Ammon's horn (tissue), 1 donor: ENCODE measurements at places on chromosomes 3 and 15.

- no peak for DNase-seq
Measured at GRCh38 chr3:133441867-133442270, 42.0 kb downstream of the BFSP2 start.

DNA sequence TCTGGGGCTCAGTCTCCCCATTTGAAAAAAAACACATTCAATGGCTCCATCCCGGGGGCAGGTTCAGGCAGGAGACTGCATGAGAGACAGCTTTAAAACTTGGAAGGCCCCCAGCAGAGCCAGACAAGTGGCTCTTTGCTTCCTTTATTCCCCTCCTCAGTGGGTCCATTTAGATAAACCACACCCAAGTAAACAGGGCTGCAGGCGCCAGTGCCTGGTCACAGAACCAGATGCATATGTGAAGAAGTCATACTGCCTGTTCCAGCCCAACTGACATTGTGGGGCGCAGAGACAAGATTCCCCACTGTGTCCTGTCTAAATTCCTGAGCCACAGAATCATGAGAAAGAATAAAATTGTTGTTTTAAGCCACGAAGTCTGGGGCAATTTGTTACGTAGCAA is 9.0 kb downstream of the FBN1 start:
- DNase-seq = peak; percentile 53

DNA sequence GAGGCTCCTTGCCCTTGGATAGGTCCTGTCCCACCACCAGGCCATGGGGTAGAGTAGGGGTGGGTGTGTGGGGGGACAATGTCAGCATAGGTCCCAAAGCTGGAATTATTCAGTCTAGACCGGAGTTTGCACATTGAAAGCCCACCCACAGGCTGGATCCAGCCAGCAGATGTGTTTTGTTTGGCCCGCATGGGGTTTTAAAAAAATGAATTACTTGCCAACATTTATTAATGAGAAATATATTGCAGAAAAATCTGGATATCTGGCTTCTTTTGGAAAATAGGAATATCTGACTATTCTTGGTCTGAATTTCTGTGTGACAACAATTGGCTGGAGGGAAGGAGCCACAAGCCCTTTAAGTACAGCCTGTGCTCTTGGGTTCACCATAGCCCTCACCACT is 17.3 kb upstream of the LRIG1 start:
- DNase-seq = no peak

- DNase-seq = no peak
Measured at GRCh38 chr15:65819563-65819960, 27.5 kb upstream of the DENND4A start.

DNA sequence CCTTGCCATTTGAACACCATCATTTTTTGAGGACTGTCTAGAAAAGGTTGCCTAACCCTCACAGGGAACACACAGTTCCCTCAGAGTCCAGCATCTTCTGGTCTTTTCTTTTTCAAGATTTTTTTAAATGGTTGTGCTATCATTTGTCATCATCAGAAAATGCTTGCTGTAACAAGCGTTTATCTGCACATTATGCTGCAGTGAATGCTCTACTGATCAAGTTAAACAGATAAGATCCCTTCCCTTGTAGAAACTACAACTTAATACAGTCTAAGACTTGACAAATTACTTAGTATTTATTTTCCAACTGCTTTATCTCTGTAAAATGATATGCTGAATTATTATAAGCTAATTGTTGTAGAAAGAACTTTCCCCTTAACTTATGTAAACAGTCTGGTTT is 11.9 kb upstream of the ALPK3 start:
- DNase-seq = no peak

DNA sequence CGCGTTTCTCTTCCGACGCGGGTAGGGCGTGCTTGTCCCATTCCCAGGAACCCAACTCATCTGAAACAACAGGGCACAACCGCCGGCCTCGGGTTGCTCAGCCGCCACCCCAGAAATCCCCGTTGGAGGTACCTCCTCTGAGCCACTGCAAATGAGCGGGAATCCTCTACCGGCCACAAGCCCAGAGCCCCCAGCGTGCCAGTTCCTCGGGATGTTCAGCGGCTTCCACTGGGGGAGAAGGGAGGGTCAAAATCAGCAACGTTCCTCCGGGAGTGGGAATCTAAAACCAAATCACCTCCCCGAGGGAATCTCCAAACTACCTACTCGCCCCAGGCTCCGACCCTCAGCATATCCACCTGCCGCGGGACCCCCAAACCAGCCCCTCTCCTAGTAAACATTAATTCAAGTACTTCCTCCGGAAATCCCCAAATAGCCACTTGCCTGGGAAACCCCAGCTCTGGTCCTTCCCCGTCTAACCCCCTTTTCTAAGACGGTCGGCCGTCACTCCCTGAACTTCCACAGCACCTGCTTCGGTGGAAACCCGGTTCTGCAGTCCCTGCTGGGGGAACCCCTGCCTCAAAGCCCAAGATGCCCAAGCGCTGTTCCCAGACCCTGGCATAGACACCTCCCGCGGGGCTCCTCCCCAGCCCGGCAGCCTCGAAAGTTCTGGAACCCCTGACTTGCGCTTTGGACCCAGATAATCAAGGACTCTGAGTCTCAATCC is 887 bp downstream of the OXTR start:
- no peak for DNase-seq

DNA sequence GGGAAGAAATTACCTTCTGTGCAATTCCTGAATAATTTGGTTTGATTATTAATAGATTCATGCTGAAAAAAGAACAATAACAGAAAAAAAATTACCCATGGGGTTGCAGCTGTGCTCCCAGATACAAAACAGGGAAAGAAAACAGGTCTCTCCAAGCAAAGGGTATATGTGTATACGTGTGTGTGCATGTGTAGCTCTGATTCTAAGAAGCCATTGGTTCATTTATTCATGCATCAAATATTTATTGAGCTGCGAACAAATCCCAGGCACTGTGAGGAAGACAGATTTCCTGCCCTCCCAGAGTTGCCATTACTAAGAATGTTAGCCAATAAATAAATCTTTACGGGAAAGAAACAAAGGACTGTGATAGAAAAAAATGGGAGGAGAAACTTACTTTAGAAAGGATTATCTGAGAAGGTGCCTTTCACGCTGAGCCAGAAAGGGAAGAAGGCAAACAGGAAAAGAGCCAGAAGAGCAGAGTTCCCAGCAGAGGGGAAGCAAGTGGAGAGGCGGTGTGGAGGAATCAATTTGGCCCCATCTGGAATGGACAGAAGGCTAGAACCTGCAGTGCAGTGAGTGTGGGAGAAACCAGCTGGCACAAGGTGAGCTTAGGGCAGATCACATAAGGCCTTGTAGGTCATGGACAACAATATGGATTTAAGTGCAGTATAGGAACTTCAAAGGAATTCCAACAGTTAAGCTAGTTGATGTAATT is 20.7 kb downstream of the CHL1 start:
- no peak for DNase-seq

DNA sequence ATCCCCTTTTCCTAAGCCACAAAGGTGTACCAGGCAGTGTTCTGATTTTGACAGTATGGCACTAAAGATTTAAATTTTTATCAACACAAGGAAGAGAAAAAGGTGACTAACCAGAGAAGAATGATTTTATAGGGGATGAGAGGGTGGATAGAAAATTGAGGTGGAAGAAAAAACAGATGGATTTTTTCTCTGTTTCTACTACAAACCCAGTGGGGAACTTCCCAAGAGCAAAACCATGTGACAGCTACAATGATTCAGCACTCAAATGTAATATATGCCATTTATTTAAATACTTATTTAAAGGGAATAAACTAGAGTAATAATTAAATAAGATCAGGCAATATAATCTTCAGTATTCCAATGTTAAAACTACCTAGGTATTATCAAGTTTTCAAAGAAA is 11.1 kb downstream of the DCUN1D1 start:
- DNase-seq = no peak

- DNase-seq = no peak
Measured at GRCh38 chr3:89340408-89340807, 233.0 kb downstream of the EPHA3 start.

DNA sequence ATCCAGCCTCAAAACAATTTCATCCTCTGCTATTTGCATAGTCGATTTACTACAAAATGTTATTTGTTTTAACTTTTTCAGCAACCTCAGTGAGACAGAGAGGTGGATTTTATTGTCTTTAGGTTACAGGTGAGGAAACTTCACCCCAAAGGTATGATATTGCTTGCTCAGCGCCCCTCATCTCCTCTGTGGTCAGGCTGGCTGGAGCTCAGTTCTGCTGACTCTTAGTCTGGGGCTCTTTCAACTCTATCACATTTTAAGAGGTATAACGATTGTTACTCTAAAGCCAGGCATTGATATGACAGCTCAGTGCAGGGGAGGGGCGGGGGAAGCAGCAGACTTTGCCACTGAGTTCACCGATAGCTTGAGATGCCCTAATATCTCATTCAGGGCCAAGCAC is 103.0 kb upstream of the DPH6 start:
- DNase-seq = no peak

DNA sequence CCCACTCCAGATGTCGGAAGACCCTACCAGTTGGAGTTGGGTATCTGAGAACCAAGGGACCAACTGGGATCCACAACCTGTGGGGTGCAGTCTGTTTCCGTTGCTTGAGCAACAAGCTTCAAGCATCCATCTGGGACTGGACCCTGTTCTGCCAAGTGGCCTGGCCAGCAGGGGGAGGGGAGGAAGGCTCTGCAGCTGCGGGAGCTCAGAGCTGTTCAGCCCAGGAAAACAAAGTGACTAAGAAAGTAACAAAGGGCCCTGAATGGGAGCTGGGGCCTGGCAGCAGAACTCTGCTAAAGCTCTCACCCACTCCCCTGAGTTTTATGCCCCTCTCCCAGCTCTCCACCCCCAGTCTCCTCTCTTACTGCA is 2.7 kb downstream of the TYRO3 start:
- peak; percentile 96 for DNase-seq

DNA sequence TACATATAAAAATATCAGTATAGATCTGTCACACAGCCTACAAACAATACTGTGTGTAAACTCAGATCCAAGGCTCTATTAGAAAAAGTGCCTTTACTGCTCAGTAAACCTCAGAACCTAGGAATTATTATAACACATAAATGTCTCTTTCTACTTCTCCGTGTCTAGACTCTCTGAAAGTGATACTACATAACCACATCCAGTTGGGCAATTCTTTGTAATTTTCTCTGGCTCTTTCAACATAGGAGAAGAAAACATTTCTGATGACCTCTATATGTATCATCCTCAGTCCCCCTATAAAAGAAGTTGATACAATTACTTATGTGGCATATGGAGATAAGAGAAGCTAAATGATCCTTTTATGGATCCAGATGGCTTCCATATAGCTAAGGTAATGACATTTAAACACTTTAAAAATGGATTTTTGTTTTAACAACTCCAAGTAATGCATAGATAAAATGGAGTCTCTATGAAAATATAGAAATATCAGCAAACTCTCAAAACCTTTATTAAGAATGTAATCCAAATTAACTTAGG is 104.5 kb downstream of the LSAMP start:
- no peak for DNase-seq

- no peak for DNase-seq
Measured at GRCh38 chr15:96273317-96274086, 57.0 kb upstream of the NR2F2 start.

GRCh38 chr3:131107637-131108433 is 81.2 kb downstream of the NEK11 start:
- no peak for DNase-seq

DNA sequence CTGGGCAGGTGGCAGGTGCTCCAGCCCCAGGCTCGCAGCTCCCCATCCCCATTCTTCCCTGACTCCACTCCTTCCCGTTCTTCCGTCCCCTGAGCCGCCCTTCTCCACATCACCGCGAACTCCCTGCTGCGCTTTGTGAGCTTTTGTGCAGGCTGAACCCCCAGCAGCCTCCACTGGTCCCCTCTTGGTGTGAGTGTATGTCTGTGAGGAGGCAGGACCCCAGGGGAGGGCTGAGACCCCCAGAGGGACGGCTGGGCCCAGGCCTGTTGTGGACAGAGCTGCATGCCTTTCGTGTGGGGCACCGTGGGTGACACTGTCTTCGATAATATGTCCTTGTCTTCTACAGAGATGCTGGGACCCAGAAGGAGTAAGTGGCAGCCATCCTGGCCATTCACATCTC is 7.3 kb upstream of the ITIH3 start:
- DNase-seq = no peak

GRCh38 chr3:171227359-171227758 is 200.8 kb upstream of the SLC2A2 start:
- no peak for DNase-seq

DNA sequence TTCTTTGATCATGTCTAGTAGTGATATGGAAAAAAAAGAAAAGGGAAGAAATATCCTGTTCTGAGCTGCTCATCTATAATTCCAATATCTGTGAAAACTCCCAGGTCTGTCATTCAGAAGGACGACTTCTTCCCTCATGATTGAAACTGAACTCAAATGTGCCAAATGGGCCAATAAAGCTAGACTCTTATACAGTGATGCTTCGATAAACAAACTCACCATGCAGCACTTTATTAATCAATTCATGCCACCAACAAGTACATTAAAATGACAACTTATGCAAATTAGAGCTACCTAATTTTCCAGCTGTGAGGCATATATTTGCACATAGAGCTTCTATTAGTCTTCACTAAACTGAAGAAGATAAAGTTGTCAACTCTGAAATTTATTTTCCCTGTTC is 15.6 kb upstream of the MYH15 start:
- no peak for DNase-seq

DNA sequence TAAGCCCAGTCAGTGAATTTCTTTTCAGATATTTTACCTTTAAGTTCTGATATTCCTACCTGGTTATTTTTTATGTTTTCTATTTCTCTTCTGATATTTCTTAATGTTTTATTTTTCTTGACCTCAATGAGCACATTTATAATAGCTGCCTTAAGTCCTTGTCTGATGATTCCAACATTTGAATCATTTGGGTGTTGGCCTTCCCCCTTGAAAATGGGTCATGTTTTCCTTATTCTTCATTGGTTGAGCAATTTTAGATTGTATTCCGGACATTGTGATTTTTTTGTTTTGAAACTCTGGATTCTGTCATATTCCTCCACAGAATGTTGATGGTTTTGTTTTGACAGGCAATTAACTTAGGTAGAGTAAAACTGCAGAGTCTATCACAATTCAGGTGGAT is 9.7 kb upstream of the ACKR4 start:
- no peak for DNase-seq

DNA sequence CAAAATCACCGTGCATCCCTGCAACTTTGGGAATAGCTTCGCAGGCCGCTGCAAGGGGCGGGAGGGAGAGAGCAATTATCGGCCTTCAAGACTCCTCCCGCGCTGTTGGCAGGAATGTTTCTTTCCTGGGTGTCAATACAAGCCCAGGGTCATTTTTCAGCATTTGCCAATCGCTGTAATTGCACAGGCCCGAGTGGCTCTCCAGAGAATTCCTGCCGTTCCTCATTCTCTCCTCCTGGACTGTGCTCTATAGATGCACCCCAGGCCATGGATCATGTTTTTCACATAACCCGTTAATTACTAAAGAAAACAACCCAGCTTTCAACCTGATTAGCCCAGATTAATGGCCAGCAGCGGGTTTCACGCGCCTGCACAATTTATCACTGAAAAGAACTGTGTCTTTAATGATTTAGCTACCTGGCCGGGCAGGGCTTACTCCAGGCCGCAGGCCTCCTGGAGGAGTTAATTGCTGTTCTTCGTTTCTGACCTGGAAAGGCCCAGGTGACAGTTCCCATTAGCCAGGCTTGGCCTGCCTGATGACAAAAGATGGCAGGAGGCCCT is 144.3 kb downstream of the OPA1 start:
- no peak for DNase-seq
